ENCODE measurements at places on chromosomes 16 and 17.

DNA sequence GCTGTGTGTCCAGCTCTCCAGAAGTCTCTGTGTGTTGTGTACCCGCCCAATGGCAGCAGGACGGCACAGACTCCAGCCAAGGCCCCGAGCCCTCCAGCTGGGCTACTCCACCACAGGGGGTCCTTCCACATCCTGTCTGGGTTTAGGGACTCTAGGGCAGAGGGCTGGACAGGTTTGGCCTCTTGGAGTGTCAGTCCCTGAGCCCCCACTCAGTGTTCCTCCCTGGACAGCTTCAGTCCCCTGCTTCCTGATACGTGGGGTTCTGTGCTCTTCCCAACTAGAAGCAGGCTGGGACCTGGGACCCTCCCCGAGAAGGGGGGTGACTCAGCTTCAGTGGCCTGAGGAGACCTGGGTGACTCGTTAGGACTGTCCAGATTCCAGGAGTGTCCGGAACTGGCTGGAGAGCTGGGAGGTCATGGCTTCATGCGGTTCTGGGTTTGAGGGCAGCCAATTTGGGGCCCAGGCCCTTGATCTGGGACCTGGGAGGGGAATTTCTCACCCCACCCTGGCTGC lies 4.2 kb downstream of the CDK3 start:
- no peak for DNase-seq

GRCh38 chr16:27676839-27677238 lies 126.9 kb downstream of the KATNIP start:
- DNase-seq, result peak; percentile 65

- no peak for DNase-seq
Measured at GRCh38 chr17:57663326-57664070, 81.6 kb downstream of the CCDC182 start.

GRCh38 chr16:49672753-49673152 lies 183.2 kb downstream of the ZNF423 start:
- DNase-seq, result no peak

DNA sequence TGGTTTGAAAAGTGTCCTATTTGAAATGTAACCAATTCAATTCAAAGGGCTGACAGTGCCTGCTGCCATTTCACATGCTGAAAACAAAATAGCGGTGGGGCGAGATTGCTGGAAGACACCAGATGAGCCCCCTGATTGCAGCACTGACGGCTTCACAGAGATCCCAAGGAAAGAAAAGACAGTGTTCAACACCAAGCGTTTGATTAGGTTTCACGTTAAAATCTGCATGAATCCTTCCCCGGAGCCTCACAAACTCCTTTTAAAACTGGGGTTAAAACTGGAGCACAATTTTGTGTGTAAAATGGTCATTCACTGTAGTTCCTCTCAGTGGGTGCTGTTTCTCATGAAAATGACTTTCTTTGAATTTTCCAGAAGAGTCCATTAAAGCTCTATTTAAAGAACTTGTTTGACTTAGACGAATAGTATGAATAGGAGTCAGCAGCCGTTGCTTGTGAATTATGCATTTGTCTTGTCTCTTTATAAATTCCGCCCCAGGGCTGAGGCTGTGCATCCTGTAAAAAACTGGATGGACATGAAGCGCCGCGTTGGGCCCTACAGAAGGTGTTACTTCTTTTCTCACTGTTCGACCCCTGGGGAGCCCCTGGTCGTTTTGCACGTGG lies 8.8 kb downstream of the MLYCD start:
- no peak for DNase-seq

- DNase-seq, result no peak
Measured at GRCh38 chr16:88437367-88437964, 15.6 kb upstream of the ZFPM1 start.

DNA sequence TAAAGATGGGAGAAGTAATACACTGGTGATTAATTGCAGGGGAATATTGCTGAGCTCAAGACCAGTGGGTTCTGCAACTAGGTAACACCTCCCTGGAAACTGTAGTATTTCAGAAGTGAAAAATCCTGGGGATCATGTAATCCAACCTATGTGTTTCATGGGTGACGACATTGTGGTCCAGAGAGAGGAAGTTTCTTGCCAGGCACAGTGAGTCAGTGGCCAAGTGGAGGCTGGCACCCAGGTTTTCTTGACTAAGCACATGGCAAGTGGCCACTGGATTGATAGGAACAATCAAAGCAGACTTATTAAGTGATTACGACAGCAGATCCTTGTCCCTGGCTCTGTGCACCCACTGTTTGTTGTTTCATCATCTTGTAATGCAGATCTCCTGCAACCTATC lies 14.6 kb upstream of the CIITA start:
- peak; percentile 70 for DNase-seq

DNA sequence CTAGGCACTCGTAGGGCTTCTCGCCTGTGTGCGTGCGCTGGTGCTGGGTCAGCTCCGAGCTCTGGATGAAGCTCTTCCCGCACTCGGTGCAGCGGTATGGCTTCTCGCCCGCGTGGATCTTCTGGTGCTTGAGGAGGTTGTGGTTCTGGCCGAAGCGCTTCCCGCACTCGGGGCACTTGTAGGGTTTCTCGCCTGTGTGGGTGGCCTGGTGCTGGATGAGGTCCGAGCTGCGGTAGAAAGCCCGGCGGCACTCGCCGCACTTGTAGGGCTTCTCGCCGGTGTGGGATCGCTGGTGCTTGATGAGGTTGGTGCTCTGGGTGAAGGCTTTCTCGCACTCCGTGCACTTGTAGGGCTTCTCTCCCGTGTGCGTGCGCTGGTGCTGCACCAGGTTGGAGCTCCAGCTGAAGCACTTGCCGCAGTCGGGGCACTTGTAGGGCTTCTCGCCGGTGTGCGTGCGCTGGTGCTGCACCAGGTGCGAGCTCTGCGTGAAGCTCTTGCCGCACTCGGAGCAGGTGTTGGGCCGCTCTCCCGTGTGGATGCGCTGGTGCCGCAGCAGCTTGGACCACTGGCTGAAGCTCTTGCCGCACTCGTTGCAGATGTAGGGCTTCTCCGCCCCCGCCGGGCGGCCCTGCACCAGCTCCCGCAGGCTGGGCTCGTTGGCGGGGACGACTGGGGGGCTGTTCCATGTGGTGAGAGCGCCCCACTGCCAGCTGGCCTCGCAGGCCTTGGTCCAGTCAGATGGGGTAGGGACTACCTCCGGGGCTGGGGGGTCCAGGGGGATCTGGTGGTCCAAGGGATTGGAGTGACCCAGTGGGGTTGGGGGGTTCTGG lies 3.5 kb downstream of the ZNF629 start:
- no peak for DNase-seq

DNA sequence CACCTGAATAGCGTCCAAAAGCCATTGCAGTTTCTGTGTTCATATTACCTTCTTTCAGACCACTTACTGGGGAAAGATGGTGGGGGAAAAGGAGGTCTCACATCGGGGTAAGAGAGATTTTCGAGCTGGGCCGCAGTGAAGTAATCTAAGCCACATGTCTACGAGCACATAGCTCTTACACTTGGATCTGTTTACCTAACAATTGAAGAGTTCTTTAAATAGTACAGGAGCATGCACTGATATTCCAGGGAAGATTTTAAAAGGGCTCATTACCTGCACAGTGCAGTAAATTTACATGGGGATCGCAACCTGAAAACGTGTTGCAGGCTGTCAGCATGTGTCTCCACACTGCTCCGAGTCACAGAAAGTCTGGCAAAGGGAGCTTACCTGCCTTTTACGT lies 12.6 kb downstream of the MAF start:
- DNase-seq, result no peak

GRCh38 chr17:1180958-1181752 lies 1.4 kb upstream of the ABR start:
- no peak for DNase-seq

DNA sequence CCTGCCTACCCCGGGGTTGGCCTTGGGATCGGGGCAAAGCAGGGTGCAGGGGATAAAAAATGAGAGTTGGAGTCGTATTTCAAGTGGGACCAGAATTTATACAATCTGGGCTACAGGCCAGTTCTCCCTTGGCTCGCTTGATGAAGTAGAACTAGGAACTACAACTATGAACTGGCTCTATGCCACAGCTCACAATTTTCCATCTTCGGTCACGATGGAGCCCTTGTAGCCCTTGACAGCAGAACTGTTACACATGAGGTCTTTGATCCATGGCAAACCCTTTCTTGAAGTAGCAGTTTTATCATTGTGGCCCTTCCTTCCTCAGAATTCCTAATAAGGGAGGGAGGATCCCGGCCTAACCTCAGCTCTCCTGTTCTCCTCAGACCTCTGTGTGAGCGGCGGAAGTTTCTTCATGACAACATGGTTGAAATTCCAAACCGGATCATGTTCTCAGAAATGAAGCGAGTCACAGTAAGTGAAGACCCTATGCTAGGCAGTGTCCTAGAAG lies 17.1 kb downstream of the LIG3 start:
- peak; percentile 95 for DNase-seq

DNA sequence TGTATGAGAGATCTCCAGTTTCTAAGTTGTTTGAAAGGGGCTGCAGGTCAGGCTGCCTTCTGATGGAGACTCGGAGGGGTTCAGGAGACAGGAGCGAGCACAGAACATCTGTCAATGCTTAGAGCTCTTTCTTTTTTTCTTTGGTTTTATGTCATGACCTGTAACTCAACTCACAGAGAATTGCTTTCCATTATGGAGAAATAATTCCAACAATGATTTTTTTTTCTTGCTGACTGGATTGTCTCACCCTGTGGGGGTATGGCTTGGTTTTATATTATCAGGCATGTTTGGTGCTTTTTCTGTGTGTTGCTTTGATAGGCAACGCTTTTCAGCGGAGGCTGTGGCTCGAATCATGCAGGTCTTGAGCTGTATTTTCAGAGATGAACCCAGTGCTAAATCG lies 10.7 kb upstream of the KCNJ2 start:
- DNase-seq, result peak; percentile 52

- DNase-seq, result peak; percentile 48
Measured at GRCh38 chr17:17001874-17002520, 30.1 kb upstream of the TNFRSF13B start.

DNA sequence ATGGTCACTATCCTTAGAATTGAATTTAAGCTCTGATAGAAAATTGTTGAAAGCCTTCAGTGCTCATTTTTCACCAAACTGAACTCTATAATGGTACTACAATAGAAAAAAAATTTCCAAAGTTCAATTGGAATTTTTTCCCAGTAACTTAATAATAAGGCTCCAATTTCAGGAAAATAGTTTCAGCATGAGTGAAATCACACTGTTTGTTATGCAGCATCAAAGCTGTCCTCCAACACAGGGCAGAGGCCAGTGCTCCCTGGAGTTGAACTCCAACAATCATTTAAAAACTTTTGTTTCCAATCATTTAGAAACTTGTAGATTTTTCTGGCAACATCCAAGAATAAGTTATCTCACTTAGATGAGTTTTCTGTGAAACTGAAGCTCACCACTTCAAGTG lies 103.1 kb upstream of the HSBP1 start:
- DNase-seq, result peak; percentile 10

DNA sequence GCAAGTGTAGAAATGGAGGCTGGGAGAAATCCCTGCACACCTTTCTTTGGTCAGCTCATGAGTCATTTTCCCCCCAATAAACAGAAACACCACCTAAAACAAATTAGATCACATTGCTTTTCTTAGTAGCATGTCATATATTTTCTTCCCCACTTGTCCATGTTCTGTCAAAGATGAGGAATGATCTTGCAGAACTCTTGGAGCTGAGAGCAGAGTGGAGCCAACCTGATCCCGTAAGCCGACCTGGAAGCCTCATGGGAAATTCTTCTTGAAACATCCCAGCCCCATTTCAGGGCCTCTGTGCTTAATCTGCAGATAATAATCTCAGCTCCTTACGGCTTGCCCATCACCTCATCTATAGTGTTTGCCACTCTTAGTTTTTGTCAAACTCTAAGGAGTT lies 284.6 kb upstream of the ELAC2 start:
- DNase-seq, result no peak

GRCh38 chr16:53257001-53257400 lies 177.3 kb upstream of the RBL2 start:
- peak; percentile 46 for DNase-seq

DNA sequence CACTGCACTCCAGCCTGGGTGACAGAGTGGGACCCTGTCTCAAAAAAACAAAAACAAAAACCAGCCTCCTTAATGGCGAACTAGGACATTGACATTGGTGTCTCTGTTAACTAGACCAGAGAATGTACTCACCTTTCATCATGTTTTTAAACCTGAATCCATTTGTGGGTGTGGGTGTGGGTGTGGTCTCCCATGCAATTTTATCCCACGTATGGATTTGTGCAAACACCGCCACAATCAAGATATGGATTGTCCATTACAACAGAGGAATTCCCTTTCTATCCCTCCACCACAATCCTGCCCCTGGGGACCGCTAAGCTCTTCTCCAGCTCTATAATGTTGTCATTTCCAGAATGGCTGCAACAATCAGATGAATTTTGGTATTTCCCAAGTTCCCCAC lies 49.9 kb downstream of the DNAH17 start:
- no peak for DNase-seq

- DNase-seq, result no peak
Measured at GRCh38 chr16:78760611-78761010, 661.2 kb downstream of the WWOX start.

DNA sequence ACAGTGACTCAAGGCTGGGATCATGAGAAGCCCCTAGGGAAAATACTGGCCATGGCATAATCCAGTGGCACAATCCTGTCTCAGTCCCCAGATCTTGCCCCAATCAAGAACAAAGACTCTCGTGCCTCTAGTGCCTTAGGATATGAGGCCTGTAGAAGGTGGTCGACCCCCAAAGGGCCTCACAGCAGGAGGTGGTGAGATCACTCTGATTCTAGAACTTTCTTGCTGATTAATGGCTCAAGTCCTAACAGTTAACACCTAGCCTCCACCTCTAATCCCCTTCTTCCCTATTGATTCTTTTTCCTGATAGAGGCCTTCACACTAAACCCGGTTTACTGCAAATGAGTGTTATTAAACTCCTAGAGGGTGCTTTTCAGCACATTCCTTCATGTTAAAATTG lies 176.8 kb downstream of the CCDC182 start:
- DNase-seq, result no peak

DNA sequence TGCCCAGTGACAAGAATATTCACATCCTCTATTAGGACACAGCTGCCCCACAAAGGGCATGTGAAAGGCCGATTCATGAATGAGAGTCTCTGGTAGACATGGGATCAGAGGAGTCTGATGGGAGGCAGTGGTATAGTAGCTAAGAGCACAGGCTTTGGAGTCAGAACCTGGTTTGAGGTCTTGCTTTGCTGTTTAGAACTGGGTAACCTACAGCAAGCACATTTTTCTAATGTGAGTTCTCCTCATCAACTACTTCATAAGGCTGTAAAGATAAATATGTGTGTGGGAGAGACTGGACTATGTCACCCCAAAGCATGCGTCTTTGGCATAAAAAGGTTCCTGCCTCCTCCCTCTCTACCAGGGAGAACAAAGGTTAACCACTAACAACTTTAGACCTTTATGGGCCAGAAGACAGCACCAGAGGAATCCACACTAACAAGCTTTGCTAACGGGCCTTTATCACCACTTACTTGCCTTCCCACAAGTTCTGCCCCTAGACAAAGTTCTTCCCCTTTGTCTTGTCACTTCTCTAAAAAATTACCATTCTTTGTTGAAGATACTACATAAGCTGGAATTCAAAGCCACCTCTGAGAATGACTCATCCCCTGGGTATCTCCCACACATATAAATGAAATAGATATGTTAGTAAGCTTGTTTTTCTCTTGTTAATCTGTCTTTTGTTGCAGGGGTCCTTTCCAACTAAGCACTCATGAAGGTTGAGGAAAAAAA lies 21.1 kb downstream of the CDR2 start:
- DNase-seq, result peak; percentile 87
